ENCODE measurements at places on chromosomes 3 and 15.

GRCh38 chr15:82105451-82106215, 59.8 kb upstream of the MEX3B start:
- no peak for DNase-seq

DNA sequence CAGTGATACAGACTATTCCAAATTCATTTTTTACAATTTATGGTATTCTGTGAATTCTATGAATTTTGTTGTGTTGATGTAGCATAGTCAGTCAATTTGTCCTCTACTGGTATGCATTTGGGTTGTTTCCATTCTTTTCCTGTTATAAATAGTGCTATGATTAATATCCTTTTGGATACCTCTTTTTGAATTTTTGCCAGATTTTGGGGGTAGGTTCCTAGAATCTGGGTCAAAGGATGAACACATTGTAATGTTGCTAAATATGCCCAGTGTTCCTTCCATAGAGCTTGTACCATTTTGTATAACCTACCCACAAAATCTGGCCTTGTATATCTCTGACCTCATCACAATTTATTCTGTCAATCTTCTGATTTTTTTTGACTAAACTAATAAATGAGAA, 44.4 kb upstream of the C3orf38 start:
- DNase-seq = no peak

DNA sequence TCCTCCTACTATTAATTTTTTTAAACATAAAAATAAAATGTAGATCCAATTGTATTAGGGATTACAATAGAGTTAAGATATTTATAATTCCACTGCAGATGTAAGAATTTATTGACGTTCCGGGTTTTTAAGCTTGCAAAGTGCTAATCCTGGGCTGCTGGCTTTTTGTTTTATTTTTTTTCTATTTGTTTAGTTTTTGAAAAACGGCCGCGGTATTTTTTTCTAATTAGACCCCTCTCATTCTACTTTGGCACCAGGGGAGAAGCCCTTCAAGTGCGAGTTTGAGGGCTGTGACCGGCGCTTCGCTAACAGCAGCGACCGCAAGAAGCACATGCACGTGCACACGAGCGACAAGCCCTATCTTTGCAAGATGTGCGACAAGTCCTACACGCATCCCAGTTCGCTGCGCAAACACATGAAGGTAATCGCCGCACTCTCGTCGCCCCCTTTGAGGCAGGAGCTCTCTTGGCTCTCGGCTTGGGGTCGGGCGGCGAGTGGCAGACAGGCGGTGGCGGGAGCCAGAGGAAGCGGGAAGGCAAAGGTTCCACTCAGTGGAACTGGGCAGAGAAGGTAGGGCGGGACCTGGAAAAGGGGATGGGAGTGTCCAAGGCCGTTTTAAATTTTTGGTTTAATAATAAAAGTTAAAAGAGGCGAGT, 3.2 kb downstream of the ZIC1 start:
- DNase-seq = no peak

DNA sequence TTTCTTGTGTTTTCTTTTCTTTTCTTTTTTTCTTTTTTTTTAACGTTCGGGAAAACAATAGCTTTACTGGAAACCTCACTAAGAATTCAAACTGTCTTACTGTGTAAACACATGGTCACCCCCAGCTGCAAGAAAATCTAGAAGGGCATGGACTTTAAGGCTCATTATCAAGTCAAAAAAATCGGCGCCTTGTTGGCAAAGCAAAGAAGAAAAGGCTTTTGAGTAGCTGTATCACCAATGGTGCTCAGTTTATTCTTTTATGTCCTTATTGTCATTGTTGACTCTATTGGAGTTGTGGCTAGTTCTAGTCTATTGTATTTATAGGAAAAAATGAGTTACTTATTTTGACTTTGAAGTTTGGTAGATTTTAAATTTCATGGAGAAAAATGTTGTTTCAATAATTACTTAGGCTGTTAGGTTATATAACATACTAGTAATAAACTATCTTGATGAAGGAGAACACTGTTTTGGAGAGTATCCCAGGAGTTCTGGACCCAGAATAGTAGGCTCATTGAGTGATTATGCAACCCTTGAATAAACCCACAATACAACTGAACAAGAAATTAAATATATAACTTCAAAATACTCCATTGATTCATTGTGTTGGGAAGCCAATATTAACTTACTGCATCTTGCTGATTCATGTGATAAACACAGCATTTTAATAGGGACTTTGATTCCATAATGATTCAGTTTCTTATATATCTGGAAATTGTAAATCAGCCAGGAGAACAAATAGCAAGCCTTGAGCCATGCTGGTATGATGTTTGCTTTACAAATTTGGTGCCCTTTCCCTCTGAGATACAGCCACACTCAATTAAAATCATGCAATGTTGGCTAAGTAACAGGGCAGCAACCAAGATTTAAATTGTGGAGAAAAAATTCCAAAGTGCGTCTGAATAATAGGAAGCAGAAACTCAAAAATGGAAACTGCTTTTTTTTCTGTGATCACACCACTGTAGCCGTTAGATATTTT, 27.8 kb upstream of the GOLIM4 start:
- no peak for DNase-seq

DNA sequence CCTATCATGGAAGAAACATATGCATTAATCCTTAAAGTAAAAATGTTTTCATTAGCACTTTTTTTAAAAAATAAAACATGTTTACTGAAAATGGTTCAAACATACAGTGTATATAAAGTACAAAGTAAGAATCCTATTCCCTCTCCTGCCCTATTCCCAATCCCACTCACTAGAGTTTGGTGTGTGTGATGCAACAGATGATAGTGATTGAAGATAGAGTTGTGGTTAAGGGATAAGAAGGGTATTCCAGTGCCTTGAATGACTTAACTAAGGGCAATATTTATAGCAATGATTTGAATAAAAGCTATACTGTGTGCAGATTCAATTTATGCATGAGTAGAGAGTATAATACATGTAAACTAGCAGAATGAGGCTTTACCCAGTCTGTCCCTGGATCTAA, 18.1 kb downstream of the ZNF280D start:
- no peak for DNase-seq

GRCh38 chr3:50623840-50624474, 7.0 kb downstream of the MAPKAPK3 start:
- DNase-seq = peak; percentile 41

- no peak for DNase-seq
Measured at GRCh38 chr3:128278130-128278529, 124.8 kb downstream of the EEFSEC start.

DNA sequence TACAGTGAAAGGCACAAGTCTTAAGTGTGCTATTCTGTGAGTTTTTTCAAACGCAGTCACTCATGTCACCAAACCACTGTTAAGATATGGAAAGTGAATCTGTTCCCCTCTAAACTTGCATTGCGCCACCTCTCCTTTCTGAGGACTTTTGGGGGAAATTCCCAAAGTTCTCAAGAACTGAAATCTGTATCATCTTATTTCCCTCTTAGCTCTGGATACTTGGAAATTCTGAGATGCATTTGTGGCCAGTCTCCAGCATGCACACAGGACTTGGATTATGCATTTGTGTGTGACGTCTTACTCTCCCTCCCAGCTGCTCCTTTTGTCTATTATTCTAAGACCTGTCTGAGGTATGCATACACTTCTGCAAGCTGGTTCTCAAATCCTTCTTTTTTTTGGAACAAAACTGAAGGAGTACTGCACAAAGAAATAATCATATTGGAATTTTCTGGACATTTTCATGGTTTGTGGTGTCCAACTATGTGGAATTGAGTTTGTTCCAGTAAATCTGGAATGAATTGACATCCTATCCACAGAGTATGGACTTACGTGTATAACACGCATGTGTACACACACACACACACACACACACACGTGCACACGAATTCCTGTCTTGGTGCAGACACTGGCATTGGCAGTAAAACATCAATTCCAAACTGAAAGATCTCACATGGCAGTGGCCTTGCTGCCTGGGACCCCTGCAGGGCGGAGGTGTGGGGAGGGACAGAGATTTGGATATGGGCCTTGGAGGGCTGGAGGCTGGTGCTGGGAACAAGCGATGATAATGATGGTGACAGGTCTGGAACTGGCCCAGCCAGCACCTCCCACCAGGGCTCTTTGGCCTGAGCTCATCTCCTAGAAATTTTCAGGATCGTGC, 8.2 kb upstream of the LCTL start:
- DNase-seq = no peak

DNA sequence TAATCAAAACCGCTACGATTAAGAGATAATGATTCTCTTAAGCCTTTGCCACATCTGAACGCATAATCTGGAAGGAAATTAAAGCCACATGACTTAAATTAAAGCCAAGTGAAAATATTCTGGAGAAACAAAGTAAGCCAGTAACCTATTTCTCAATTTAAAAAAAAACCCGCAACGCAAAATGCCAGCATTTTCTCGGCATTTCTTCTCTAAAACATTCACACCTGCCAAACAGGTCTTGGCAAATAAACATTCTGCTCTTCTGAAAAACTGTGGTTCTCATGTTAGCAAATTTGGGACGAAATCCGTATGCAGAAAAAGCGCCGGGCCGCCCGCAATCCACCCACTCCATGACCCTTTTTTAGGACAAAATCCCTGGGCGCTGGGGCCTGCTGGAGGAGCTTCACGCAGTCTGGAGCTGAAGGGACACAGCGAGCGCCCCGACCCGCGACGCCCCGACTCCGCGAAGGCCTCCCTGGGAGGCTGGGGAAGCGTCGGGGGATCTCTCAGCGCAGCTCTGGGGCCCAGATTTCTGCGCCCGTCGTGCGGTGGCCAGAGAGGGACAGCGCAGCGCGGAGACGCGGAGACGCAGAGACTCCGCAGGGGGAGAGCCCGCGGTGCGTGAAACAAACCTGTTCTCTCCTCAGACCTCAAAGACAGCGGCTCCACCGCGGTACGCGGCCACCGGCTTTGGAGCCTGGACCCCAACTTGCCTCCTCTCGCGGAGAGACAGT, 471 bp downstream of the NKIRAS1 start:
- DNase-seq = no peak

- DNase-seq = no peak
Measured at GRCh38 chr15:39411102-39411989, 169.5 kb upstream of the THBS1 start.

GRCh38 chr3:186526256-186526606, 17.9 kb downstream of the CRYGS start:
- no peak for DNase-seq

DNA sequence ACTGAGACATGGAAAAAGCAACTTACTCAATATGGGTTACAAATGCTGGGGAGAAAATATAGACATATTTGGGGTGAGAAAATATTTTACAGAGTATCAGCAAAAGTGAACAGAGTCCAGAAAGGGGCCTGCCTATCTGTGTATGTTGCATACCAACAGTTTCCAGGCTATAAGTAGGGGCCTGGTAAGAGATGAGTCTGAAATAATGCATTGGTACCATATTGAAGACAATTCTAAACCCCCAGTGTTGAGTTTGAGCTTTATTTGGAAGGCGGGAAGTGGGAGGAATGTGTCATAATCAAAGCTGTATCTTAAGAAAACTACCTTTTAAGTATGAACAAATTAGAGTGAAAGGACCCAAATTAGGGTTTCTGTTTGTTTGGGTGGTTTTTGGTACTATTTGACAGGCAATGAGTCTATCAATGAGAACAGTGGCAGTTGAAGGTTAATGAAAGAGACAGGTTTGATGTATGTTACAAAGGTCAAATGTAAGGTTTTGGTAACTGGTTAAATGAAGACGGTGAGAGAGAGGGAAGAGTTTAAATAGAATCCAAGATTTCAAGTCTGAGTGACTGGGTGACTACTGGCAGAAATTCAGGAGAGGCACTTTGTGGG, 106.3 kb upstream of the ZBED2 start:
- no peak for DNase-seq

- no peak for DNase-seq
Measured at GRCh38 chr3:155386919-155387318, 93.4 kb upstream of the STRIT1 start.

DNA sequence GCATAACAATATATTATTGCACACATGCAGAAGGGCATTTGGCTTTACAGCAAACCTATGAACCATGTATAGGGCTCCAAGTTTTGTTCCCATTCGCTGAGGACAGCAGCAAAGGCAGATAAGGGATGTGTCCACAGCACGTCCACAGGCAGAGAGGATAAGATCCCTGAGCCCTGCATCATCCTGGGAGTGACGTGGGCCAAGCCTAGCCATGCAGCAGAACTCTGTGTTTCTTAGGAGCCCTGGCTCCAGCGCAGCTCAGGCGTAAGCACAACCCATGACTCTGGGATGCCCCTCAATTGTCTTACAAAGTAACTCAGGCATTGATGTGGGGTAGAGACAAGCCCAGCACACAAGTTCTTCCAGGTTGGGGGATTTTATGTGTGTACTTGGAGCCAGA, 194.3 kb upstream of the CTDSPL start:
- no peak for DNase-seq

GRCh38 chr15:67549736-67550135, 7.2 kb downstream of the MAP2K5 start:
- no peak for DNase-seq

GRCh38 chr3:186975726-186976125, 45.4 kb downstream of the ST6GAL1 start:
- no peak for DNase-seq

GRCh38 chr15:73758461-73758860, 5.3 kb upstream of the INSYN1 start:
- no peak for DNase-seq

- DNase-seq = no peak
Measured at GRCh38 chr3:13020159-13020750, 53.0 kb downstream of the IQSEC1 start.

GRCh38 chr3:101544161-101544850, 17.4 kb upstream of the TRMT10C start:
- DNase-seq = no peak

DNA sequence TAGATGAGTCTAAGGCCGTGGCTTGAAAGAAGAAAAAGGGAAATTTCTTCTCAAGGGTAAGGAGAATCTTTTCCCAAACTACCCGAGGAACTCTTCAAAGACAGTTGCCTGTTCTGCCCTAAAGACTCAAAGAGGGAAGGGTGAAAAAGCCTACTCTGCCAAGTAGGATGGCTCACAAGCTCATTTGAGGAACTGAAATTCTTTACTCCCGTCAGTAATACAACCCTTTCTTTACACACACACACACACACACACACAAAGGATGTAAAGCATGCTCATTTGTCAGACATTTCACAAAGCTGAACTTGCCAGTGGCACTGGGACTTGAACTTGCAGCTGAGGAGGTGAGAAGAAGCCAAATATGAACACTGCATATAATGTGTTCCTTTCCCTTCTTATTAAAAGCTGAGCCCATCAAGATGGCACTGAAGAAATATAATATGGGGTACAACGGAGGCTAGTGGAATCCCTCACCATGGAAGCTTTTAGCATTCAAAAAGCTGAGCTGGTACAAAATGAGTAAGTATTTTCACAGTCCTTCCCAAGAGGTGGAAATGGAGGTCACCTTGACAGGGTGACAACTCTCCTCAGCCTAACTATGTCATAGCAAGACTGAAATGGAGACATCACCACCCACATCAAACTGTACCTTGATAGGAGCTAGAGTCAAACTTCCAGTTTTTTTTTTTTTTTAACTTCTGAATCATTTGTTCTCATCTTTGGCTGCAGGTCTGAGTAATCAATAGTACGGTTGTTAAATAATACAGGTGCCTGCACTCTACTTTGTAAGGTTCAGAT, 57.6 kb downstream of the TAFA4 start:
- DNase-seq = no peak

- no peak for DNase-seq
Measured at GRCh38 chr15:89450076-89451006, 46.0 kb downstream of the RHCG start.
